Activated CD8-positive, alpha-beta memory T cell treated with anti-CD3 and anti-CD28 coated beads, Interleukin-2, amount 10 ng/mL, durations not matched to agents 7 days and 5 days (primary cell): ENCODE measurements at places on chromosomes 3 and 15.

DNA sequence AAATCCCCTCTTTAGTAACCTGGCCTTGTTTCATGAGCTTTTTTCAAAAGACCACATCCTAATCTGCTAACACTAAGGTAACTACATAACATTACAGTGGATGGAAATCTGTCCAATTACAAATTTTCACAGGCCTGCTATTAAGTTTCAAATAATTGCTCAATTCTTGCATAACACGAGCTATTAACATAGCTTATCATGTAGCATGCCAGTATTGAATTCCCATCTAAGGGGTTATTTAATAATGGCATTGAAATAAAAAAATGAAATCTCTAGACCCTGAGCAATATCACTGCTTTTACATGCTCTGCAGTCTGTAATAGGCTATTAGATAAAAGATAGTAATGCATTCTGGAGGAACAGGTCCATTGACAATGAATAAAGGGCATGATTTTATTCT lies 748.3 kb upstream of the NECTIN3 start:
- DNase-seq: no peak

GRCh38 chr15:96767703-96768434 lies 437.4 kb downstream of the NR2F2 start:
- no peak for DNase-seq

DNA sequence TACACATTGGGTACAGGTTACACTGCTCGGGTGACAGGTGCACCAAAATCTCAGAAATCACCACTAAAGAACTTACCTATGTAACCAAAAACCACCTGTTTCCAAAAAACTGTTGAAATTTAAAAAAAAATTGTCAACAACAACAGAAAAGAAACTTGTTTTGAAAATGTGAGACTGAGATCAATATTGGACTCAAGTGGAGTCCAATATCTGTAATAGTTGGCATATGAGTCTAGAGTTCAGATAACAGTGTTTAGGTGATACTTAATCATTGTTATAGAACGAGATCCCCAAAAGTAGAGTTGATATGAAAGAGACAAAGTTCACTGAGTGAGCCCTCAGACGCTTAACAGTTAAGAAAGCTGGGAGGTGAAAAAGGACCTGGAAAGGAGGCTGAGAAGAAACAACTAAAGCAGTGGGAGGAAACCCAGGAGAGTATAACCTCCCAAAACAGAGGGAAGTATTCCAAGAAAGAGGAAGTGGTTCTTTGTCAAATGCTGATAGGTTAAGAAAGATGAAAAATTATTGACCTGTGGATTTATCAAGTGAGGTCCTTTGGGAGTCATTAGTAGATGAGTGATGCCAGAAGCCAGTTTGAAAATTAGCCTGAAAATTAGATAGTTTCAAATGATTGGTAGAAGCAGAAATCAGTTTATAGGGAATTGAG lies 388.6 kb upstream of the DPH6 start:
- DNase-seq: no peak

- no peak for DNase-seq
Measured at GRCh38 chr3:73031573-73032103, 29.8 kb upstream of the EBLN2 start.

- DNase-seq: no peak
Measured at GRCh38 chr3:174329321-174329720, 529.8 kb upstream of the NAALADL2 start.

- no peak for DNase-seq
Measured at GRCh38 chr3:93988283-93988682, 8.3 kb downstream of the ARL13B start.

- no peak for DNase-seq
Measured at GRCh38 chr3:47265725-47266428, 16.7 kb downstream of the KIF9 start.

- no peak for DNase-seq
Measured at GRCh38 chr3:68666429-68667136, 265.8 kb downstream of the TAFA4 start.

- peak; percentile 42 for DNase-seq
Measured at GRCh38 chr15:72078887-72079286, 39.1 kb downstream of the MYO9A start.

DNA sequence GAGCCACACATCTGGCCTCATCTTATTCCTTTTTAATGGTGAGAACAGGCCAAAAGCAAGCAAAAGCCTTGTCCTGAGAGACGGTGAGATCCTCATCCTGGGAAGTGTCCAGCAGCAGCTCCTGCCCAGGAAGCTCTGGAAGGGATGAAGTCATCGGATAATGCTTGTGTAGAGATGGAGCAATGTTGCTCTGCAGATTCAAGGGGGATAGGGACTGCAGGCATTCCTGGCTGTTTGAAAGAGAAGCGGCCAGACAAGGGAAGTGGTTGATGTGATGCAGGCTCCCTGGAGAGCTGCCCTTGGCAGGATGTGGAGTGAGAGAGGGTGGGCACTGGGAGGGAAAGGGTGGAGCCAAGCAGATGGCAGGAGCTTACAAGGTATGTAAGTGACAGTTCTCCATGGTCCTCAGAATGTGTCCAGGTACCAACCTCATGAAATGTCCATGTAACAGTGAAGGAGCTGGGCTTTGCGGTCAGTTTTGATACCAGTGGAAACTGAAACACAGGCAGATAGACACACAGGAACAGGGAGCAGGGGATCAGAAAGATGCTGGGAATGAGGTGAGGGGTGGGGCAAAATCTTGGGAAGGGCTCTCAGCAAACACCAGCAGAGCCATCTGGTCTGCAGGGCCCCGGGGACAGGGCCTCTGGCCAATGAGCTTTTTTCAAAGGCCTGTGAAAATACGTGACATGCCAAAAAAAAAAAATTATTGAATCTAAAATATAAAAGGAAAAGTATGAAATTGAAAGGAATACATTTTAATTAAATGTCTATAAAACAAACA lies 32.2 kb upstream of the LACTB start:
- no peak for DNase-seq

GRCh38 chr3:123880998-123881561 lies 3.1 kb downstream of the MYLK start:
- no peak for DNase-seq

- DNase-seq: no peak
Measured at GRCh38 chr3:25293736-25294135, 134.3 kb upstream of the RARB start.

DNA sequence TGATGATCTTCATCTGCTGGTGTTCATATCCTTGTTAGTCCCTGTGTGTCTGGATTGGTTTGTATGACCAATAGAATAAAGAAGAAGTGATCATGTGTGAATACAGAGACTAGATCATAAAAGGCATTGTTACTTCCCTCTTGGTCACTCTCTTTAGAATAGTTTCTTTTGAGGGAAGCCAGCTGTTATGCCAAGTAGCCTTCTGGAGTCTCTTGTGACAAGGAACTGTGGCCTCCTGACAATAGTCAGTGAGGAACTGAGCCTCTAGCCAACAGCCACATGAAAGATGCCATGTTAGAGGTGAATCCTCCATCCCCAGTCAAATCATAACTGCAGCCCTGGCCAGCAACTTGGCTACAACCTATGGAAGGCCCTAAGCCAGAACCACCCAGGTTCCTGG lies 63.0 kb upstream of the SMAD3 start:
- no peak for DNase-seq
